ENCODE measurements at places on chromosomes 12 and 14. TPM values are rescaled to one million over a fixed set of nuclear protein-coding genes. Genes with fewer than 3 reads are reported as not detected.

The RAD51AP1 gene
- total RNA-seq, result 0.54 TPM

The APOF gene
- not detected for total RNA-seq

The SIX6 gene
- total RNA-seq, result not detected

The KLRD1 gene
- total RNA-seq, result 0.94 TPM

DNA sequence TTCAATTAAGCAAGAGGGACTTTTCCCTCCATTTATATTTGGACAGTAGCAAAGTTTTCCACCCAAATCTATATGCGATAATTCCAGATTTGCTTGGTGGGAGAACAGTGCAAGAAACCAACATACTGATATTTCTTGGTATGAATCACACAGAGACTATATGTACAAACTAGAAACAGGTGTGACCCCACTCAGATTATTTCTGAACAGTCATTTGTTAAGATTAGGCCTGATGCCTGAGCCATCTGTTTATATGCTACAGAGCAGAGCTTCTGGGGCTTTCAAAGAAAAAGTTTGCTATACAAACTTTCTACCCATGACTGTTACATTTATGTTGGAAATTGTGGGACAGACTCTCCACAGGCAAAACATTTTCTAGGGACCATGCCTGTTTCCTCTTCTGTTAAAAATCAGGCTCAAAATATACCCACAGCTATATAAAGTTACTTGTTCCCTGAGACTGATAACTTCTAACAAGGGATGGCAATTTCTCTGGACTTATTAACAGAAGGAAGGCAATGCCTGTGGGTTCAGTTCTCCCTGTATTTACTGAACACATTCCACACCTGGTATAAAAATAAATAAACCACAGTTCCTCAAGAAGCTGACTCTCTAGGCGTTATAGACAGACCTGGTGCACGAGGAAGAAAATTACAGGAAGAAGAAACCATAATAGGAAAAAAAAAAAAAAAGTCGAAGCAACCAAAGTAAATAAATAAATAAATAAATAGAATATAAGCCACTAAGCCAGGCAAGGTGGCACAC, 8.0 kb downstream of the PTPN21 start:
- no peak for ATAC-seq

GRCh38 chr14:100619396-100620254, 32.4 kb upstream of the BEGAIN start:
- no peak for ATAC-seq

DNA sequence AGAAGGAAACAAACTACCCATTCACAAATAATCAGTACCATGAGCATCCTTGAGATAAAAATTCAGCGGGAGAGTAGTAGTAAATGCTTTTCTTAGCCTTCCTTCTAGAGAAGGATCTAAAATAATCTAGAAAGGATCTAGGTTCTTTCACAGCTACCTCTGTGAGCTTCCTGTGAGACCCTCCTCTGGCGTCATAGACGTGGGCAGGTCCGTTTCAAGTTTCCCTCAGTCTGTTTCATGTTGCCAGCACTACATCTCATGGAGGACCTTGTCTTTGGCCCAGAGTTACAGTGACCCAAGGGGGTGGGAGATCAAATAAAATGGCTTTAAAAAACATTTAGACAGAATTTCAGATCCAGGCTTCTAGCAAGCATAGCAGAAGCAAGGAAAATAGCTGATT, 13.6 kb downstream of the DAAM1 start:
- no peak for ATAC-seq

DNA sequence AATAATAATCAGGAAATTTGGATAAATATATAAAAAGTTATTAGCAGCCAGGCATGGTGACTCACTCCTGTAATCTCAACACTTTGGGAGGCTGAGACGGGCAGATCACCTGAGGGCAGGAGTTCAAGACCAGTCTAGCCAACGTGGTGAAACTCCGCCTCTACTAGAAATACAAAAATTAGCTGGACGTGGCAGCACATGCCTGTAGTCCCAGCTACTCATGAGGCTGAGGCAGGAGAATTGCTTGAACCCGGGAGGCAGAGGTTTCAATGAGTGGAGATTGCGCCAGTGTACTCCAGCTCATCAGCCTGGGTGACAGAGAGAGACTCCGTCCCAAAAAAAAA, 64.5 kb downstream of the SYT1 start:
- ATAC-seq, result no peak

DNA sequence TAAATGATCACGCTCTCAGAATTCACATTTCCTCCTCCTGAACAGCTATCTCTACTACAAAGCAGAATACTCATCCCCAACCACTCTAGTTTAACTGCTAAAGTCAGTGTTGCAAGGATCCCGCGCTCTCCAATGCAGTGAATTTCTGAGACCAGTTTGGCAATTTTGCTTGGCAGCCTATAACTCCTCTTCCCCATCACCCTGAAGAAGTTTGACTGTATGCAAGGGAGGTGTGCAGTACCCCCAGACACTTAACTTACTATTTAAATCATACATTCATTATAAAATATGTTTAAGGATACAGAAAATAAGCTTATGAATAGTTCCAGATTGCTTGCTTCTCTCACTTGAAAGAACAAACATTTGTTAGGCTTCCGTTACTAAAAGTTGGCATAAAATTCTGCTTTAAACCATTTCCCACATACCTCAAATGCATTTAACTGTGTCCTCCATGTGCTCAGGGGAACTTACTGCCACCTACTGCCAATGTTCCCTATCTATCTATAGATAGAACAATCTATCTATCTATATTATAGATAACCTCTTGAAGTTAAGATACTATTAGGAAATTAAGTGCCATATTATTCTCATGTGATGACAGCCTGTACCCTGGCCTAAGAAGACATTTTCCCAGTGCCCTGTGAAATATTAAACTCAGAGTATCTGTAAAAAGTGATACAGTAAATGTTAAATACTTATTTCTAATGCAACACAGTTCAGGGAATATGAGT, 2.4 kb downstream of the LGR5 start:
- ATAC-seq, result no peak

GRCh38 chr12:54360717-54361456, 3.4 kb downstream of the GPR84 start:
- no peak for ATAC-seq

DNA sequence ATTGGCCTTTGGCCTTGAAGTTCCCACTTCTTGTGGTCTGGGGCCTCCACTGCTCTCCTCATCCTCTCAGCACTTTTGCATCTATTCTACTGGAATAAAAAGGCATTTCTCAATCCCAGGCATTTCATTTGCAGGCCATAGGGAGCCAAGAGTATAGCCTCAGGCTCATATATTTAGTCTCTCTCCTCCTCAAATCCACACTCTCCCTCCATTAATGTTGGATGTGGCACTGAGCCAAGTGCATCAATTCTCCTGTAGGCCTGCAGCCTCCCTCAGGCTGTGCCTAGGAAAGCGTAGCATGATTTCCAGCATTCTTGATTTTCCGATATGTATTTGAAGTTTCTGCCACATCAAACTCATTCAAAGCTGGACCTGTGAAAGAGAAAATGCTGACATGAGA, 211.5 kb upstream of the CPNE8 start:
- ATAC-seq, result no peak

- no peak for ATAC-seq
Measured at GRCh38 chr12:4447151-4447550, 1.5 kb upstream of the FGF6 start.

DNA sequence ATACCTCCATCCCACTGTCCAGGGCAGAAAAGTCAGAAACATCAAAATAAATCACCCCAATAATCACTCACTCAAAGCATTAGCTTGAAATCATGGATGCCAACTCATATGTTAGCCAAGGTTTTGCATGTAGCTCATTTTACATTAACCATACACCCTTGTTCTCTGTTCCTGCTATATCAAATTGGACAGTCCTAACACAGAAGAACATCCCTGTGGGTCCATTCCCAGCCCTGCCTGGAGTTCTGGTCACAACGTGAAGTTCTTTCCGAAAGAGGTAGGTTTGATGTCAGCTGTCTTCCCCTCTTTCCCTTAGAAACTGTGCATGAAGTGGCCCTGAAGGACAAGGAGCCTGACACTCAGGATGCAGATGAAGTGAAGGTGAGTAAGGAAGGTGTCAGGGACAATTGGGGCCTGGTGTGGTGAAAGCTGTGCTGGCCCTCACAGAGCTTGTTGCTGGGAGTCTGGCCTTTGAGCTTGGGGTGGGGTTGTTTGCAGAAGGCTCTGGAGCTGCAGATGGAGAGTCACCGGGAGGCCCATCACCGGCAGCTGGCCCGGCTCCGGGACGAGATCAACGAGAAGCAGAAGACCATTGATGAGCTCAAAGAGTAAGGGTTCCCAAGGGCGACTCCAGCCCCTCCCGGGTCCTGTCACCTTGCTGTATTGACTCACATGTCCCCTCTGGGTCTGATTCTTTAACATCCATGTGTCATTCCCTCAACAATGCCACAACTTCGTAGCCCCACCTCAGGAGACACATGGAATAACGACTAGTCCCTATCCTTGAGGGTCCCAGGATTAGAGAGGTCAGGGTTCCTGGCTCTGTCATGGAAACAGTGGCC, 15.0 kb upstream of the PIP4K2C start:
- no peak for ATAC-seq

GRCh38 chr14:72562300-72562699, 331.6 kb downstream of the DPF3 start:
- no peak for ATAC-seq

- no peak for ATAC-seq
Measured at GRCh38 chr14:96129128-96129736, 75.4 kb upstream of the BDKRB2 start.

DNA sequence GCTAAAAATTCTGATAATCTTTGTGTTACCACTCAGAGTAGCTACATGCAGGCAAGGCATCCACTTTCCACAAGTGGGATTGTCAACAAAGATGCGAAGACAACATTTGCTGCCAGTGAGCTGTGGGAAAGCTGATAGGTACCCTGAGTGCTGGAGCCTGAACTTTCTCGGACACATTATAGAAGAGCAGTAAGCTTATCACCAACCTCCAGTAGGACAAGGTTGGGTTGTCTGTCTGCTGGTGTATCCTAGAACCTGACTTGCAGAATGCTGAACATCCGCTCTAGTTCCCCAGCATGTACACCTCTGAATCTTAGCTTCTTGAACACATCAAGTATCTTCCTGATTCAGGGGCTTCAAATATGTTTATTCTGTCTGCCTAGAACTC, 103.8 kb upstream of the PPM1H start:
- ATAC-seq, result no peak

DNA sequence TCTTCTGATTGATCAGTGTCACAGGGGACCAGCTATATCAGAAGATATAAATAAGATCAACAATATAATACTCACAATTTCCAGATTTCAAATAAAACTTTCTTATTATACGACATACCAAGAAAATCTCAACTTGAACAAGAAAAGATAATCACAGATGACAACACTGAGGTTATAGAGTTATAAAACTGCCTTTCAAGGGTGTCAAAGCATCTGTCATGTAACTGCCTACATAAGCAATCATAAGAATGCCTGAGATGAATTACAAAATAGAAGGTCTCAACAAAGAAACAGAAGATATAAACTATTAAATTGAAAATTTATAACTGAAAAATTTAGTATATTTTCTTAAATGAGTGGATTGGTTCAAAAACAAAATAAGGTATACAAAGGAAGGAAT, 659.2 kb downstream of the SLC16A7 start:
- no peak for ATAC-seq

DNA sequence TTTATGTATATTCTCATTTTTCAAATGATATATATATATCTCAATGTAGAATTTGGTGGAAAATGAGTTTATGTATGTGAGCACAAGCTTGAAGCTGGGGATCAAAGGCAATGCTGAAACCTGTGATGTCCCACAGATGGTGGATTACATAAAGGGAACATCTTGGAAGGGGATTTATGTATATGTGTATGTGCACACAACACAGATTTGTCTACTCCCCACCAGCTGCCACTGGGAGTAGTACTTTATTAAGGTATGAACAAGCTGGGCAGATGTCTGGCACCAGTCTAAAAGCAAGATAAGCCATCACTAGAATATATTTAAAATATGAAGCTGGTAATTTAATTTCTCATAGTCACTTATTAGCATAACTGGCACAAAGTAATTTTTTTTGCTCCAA, 895.6 kb downstream of the SLC6A15 start:
- ATAC-seq, result no peak

DNA sequence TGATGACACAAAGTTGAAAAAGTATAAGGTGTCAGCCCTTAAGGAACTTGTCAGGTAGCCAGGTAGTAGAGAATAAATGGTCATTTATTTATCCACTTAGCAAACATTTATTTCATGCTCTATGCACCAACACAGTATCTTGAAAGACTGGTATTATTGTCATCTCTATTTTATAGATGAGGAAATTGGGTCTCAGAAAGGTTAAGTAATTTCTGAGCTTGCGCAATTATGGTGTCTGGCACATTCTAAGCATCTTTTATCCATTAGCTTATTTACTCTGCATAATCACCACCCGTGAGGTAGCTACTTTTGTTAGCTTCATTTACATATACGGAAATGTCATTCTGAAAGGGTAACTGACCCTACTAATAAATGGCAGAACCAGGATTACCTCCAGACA, 2.5 kb upstream of the UTP20 start:
- ATAC-seq, result no peak

GRCh38 chr12:109461846-109462756, 15.0 kb downstream of the KCTD10 start:
- ATAC-seq, result peak; percentile 92

DNA sequence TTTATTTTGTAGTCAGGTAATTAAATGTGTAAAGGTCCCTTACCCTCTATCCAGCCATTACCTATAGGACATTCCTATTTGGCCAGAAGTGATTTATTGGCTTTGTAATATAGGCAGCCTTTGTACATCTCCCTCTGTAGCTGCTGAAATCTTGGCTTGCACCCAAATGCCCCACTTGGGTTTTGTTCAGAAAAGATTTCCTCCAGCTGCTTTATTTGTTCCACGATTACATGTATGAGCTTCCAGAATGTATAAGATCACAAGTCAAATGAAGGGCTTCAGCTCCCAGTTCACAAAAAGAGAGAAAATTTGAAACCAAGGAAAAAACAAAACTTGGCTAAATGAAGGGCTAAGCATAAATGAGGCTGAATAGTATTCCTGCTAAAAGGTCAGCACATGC, 103.4 kb downstream of the EFCAB11 start:
- ATAC-seq, result no peak

DNA sequence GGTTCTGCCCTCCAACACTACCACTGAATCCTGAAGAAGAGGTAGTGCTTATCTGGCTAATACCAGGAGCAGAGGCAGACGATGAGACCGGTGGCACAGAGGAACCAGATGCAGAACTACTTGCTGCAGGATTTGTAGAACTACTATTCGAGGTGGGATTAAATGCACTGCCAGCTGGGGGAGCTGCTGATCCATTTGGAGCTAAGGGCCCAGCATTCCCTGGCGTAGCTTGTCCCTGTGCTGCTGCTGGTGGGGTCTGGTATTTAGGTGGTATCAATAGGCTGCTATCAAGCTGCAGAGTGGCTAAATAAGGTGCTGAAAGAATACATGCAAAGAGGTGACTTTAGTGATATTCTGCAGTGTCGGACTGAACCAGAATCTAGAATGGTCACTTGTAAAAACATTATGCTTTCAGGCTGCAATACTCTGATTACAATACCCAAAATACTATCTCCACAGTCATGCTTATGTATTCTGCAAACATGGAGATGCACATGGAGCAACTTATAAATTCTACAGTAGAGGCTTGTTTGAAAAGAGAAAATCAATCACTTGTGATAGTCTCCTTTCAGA, 294.2 kb downstream of the MED13L start:
- ATAC-seq, result no peak

GRCh38 chr14:98906123-98906995, 365.6 kb downstream of the BCL11B start:
- peak; percentile 35 for ATAC-seq

Measured in gastroesophageal sphincter (tissue), 4 donors.